ELR (cell line): ENCODE measurements at places on chromosomes 12 and 14.

GRCh38 chr12:3107954-3108353 is 30.8 kb downstream of the TSPAN9 start:
- DNase-seq, result peak; percentile 52

DNA sequence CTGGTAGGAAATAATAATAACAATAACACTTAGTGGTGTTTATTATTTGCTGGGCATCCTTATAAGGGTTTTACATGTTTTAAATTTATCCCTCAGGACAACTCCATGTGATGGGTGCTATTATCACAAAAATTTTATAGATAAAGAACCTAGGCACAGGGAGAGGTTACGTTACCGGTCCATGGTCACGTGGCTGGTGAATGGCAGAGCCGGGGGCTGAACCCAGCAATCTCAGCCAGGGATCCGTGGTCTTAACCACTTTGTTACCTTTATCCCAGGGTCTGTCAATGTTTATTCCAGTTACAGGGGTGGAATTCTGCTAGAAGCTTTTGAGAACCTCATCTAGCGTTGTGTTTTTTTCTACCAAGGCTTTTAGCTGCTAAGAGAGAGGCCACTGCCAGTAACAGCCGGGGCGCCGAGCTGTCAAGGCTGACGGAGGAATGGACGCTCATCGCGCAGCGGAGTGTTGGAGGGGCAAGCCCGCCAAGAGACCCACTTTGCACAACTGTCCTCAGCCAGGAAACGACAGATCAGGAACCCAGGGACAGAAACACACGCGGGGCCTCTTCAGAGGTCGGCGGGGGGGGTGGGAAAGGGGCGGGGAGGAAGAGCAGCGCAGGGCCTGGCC is 418 bp downstream of the AMN1 start:
- DNase-seq, result peak; percentile 52

- DNase-seq, result no peak
These were observed 4.9 kb downstream of the CD9 start for GRCh38 chr12:6205144-6205539.

DNA sequence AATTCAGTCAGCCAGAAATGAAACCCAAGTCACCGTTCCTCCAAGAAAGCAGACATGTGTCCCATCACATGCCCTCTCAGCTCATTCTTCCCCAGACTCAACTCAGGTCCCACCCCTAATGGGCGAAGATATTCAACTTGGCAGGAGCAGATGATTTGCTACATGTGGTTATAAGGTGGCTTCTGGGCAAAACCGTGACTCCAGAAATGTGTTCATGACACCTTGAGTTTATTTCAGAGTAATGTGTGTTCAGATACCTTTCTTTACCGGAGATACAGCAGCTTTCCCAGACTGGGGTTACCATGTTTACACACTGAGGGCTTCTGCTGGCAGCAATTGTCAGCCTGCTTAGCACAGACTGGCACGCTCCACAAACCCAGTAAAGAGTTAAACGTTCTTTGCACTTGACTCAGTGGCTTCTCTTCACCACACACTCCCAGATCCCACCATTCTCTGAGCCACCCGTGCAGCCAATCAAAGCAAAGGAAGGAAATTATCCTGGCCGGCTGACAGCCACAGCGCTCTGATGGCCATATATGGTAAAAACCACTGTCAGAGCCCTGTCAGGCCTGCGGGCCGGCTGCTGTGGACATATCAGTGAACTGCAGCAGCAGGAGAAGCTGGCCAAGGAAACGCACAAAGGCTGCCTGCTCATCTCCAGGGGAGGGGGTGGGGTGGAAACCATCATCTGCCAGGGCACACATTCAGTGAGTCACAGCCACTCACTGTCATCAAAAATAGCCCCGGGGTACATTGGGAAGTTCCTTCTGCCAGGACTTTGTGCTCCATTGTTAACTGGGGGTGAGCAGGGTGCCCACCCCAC is 39.9 kb downstream of the CORO1C start:
- peak; percentile 100 for DNase-seq

DNA sequence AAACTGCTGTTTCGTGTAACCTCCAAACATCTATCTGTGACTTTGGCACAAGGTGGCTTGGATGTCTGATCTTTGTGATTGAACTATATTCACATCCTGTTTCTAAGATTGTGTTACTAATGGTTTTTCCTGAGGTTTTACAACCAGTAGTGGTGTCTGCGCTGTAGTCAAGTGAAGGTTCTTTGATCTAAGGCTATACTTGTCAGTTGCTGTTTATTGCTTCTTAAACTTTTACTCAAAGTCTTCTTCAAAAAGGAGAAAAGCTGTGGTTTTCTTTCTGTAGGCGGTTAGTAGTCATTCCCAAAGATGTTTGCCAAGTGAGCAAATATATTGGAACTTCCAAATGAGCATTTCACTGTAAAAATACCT is 12.3 kb upstream of the CALM1 start:
- no peak for DNase-seq

DNA sequence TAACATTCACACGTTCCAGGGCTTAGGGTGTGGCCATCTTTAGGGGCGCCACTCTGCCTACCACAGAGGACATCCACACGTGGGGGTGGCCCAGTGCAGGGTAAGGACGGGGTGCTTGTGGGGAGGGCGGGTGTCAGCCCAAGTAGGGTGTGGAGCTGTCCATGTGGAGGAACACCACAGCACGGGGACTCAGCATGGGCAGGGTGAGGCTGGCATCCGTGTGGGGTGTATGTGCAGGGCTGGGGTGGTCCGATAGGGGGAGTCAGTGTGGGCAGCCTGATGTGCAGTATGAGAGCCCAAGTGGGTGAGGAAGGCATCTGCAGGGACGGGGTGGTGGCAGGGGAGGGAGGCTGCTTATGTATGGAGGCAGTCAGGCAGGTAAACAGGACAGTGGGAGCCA is 17.7 kb downstream of the PSMC1 start:
- DNase-seq, result no peak

- DNase-seq, result peak; percentile 42
These were observed 65.8 kb downstream of the RIC8B start for GRCh38 chr12:106840243-106840642.

DNA sequence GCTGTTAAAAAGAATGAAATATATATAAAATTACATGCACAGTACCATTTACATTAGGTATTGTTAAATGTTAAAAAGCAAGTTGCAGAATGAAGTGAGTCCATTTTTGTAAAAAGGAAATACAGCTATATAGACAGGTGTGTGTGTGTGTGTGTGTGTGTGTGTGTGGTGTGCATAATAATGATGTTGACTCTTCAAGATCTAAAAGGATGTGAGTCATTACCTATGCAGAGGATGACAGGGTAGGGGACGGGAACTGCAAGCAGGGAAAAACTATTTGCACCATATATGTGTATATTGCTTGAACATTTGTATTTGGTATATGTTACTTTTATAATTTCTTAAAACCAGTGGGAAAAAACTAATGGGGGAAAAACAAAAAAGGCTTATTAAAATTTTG is 3.1 kb downstream of the C14orf39 start:
- peak; percentile 71 for DNase-seq
